GM13976 (cell line): ENCODE measurements at places on chromosomes 13 and 19.

GRCh38 chr13:49494645-49495044, 1.1 kb upstream of the PHF11 start:
- DNase-seq = no peak

DNA sequence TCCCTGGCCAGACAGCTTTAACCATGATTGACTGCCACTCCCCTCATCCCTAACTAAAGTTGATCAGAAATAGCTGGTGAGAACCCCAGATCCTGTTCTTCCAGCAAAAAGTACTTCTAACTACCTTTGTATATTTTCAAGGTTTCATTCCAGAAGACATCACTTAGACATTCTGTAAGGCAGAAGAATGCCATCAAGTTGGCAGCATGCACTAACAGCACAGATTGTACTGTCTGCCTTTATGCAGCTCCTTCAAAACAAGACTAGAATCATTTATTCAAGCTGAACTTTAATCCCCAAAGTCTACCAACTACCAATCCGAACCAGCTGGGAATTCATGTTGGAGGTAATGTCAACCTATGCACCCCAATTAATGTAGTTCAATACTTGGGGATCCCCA, 167.6 kb upstream of the KLHL1 start:
- DNase-seq = no peak

GRCh38 chr19:48990400-48990799, 2.7 kb downstream of the GYS1 start:
- no peak for DNase-seq

- DNase-seq = no peak
Measured at GRCh38 chr13:40376867-40377535, 289.4 kb downstream of the FOXO1 start.
